Activated CD4-positive, alpha-beta T cell treated with anti-CD3 and anti-CD28 coated beads for 1 hour (primary cell): ENCODE measurements at places on chromosomes 1 and 21.

- peak; percentile 65 for DNase-seq
These were observed at the start of gene NADK for GRCh38 chr1:1777950-1778662. Gene NADK (minus strand): TSS chr1:1778470. CDS start chr1:1765406, 13,064 bp downstream.

DNA sequence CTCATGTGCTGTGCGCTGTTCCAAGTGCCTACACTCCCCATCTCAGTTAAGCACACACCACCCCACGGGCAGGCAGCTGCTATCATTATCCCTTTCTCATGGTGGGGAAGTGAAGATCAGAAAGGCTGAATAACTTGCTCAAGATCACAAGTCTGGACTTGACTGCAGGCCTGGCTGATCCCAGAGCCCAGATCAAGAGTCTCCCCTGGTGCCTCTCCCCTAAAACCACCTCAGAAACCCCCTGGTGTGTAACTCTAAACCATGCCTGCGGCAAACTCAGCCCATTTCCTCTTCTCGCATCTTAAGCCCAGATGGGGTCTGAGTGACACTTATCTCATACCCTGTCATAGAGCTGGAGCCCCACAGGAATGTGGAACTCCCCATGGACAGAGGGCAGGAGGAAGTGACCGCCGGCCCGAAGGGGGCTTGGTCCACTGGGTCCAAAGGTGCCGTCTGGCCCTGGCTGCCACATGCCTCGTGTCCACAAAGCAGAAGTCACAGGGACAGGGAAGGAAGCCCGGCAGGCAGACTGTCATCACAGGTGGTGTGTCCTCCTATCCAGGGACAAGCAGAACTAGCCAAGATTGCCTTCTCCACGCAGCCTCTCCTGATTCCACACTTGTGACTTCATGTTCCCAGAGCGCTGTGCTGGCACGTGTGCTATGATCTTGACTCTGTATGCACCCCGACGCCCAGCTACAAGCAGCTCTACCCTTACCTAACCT, 92.1 kb downstream of the SYF2 start:
- DNase-seq, result no peak

- DNase-seq, result no peak
These were observed at the start of gene NCF2 for GRCh38 chr1:183590244-183591191. Gene NCF2 (minus strand): TSS chr1:183590459. CDS start chr1:183590329, 130 bp downstream.

- DNase-seq, result no peak
These were observed 15.1 kb downstream of the PLPPR5 start for GRCh38 chr1:98989556-98989907.

- no peak for DNase-seq
These were observed 42.6 kb downstream of the CACNA1S start for GRCh38 chr1:201069636-201070035.

DNA sequence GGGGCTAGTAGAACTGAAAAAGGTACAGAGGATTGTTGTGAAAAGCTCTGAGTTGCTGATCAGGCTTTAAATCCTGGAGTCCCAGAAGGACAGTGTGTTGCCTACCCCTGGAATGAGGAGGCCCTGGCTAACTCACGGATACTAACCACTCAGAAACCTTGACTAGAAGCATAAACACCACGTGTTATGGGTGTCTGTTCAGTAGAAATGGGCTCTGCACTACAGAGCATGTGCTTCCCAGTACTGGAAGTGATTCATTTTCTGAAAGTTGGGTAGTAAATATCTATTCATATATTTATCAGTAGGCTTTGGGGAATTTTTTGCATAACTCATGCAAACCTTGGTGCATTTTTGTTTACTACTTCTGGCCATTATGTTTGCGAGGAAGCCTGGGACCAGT, 15.1 kb upstream of the CLCA1 start:
- DNase-seq, result no peak
